ENCODE measurements at places on chromosomes 6 and 20. TPM values are rescaled to one million over a fixed set of nuclear protein-coding genes. Genes with fewer than 3 reads are reported as not detected.

GRCh38 chr6:25175681-25176080 is 103.5 kb upstream of the CARMIL1 start:
- no peak for DNase-seq

DNA sequence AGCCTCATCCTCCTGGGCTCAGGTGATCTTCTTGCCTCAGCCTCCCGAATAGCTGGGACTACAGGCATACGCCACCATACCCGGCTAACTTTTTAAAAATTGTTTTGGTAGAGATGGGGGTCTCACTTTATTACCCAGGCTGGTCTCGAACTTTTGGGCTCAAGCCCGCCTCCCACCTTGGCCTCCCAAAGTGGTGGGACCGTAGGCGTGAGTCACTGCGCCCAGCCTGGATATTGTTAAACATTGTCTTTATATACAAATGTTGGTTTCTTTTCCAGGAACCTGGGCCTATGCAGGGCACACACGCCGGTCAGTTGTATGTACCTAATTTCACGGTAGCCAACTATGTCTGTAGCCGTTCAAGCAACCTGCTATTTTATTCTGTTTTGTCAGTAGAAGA is 60.1 kb downstream of the SYNJ2 start:
- DNase-seq, result no peak

- no peak for DNase-seq
Observed at GRCh38 chr6:12621754-12622153, 94.8 kb upstream of the PHACTR1 start.

- no peak for DNase-seq
Observed at GRCh38 chr6:43740321-43740960, 29.6 kb upstream of the VEGFA start.

- peak; percentile 11 for DNase-seq
Observed at GRCh38 chr20:54350415-54350814, 125.0 kb upstream of the DOK5 start.

- DNase-seq, result no peak
Observed at GRCh38 chr6:30060606-30061091, 416 bp upstream of the POLR1H start.

- DNase-seq, result no peak
Observed at GRCh38 chr6:163532526-163533078, 118.1 kb downstream of the QKI start.

DNA sequence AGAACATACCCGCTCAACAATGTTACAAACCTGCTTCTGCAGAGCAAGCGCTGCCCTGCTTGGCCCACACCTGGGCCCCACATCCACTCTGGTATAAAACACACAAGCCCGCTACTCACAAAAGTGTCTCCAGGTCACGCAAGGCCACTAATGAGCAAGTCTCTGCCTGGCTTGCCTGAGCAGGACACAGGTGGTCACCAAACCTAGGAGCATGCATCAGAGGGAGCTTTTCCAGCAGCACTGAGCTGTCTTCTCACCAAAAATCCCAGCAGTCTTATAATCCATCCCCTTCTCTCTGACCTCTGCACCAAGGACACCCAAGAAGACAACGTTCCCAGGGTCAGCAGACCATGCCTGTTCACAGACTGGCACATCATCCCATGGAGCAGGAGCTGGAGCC is 100.8 kb downstream of the DLL1 start:
- DNase-seq, result no peak

- no peak for DNase-seq
Observed at GRCh38 chr6:166543603-166544295, 42.7 kb downstream of the RAMACL start.

Gene FKBP1C
- 0.41 TPM for total RNA-seq

Gene GLP1R
- total RNA-seq, result not detected

Gene RAD21L1
- total RNA-seq, result 0.07 TPM

Gene PAK5
- not detected for total RNA-seq

Gene OPN5
- not detected for total RNA-seq

Gene CST4
- not detected for total RNA-seq

Gene MYLK4
- 0.24 TPM for total RNA-seq
